ENCODE measurements at places on chromosomes 7 and 10.

GRCh38 chr7:114345494-114345893 lies 69.1 kb upstream of the FOXP2 start:
- no peak for DNase-seq

GRCh38 chr10:62658516-62658915 lies 146.0 kb upstream of the ADO start:
- DNase-seq, result no peak

- DNase-seq, result no peak
These were observed 158.5 kb downstream of the DKK1 start for GRCh38 chr10:52472406-52473146.

- peak; percentile 96 for DNase-seq
These were observed 11.6 kb upstream of the SVIL start for GRCh38 chr10:29646238-29646902.

DNA sequence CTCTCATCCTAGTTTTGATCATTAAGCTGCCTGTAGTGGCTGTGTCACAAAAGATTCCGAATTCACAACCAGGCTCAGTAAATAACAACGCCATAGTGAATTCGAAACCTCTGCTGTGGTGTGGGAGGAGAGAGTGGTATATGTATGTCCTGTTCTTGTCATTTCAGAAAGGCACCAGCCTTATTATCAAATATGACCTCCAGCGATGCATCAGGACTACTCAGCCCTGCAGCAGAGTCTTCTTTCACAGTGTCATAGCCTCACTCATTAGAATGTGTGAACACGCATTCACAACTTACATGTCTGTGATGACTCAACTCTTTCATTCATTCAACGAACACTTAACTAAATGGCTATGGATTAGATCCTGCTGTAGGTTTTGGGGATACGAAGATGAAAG lies 15.3 kb downstream of the AOC1 start:
- DNase-seq, result no peak

DNA sequence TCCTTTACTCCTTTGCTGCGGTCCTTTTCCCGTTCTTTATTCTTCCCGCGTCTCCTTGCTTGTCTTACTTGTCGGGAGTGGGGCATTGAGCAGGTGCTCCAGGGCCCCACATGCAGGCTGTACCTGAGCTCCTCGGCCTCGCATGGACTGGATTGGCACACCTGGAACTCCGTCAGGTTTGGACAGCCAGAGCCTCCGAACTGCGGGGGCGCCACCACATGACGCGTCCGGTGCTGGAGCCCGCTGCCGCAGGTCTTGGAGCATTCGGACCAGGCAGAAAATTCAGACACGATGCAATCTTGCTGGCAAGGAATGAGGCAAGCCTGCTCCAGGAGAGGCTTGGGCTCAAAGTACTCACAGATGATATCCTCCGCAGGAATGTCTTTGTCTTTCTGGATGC lies 195.7 kb downstream of the THSD7A start:
- no peak for DNase-seq
